ENCODE measurements at places on chromosomes 7 and 10. TPM values are rescaled to one million over a fixed set of nuclear protein-coding genes. Genes with fewer than 3 reads are reported as not detected.
A peak's percentile ranks its signal among the peaks of the same experiment; 100 is the strongest.

PON1 gene
- total RNA-seq: 0.31 TPM

DNA sequence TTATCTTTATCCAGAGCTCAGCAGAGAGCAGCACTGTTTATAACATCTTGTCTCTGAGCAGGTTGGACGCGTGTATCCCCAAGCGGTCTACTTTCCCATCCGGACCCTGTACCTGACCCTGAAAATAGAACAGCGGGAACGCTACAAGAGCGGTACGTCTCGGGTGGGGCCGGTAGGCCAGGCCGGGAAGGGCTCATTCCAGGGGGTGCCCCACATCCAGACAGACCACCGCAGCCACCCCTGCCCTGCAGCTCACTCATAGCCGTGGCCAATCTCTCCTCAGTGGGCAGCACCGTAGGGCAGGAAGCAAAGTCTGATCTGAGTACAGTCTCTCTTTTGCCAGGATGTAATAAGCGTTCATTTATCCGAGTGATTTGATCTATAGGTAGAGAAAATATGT lies 113.7 kb downstream of the TRRAP start:
- no peaks in the 10 kb centered on the region for H3K4me1 ChIP-seq
- H3K27me3 ChIP-seq: no peaks in the 10 kb centered on the region
- H3K36me3 ChIP-seq: peaks cover 80% of the 10 kb centered on the region
- H3K27ac ChIP-seq: no peak overlapping the region
- no peak overlapping the region for H3K4me3 ChIP-seq
- no peak for DNase-seq

GRCh38 chr7:74039337-74039736 lies 11.4 kb downstream of the ELN start:
- peak; percentile 58 for DNase-seq
- H3K4me3 ChIP-seq: no peak overlapping the region
- H3K4me1 ChIP-seq: peaks cover 54% of the 10 kb centered on the region
- H3K36me3 ChIP-seq: peaks cover 17% of the 10 kb centered on the region
- peaks cover 2% of the 10 kb centered on the region for H3K27me3 ChIP-seq

GPR26 gene
- total RNA-seq: not detected

- H3K36me3 ChIP-seq: no peaks in the 10 kb centered on the region
Measured at GRCh38 chr10:15526754-15527153, 155.7 kb upstream of the FAM171A1 start.

DNA sequence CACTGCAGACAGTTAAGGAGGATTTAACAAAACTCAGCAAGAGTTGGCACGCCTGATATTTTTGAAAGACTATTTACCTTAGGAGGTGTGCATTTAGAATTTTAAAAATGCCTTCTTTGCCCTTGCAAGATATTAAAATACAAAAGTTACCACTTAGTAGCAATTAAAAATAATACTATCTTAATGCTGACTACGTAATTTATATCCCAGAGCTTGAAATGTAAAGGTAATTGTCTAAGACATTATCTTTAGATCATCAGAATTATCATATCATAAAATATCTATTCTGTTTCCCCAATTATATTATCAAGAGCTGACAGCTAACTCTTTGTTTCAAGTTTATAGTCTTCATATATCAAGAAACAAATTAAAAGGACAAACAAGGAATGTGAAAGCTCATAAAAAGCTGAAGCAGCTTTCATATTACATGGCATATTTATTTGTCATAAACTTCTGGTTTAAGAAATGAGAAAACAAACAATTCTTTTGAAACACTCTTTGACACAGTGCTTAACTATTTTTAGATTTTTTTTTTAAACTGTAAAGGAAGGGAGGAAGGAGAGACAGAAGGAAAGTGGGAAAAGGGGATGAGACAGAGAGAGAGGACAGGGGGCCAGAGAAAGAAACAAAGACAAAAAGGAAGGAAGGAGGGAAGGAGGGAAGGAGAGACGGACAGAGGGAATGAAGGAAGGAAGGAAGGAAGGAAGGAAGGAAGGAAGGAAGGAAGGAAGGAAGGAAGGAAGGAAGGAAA lies 73.5 kb downstream of the RTKN2 start:
- no peak overlapping the region for H3K4me3 ChIP-seq

DNA sequence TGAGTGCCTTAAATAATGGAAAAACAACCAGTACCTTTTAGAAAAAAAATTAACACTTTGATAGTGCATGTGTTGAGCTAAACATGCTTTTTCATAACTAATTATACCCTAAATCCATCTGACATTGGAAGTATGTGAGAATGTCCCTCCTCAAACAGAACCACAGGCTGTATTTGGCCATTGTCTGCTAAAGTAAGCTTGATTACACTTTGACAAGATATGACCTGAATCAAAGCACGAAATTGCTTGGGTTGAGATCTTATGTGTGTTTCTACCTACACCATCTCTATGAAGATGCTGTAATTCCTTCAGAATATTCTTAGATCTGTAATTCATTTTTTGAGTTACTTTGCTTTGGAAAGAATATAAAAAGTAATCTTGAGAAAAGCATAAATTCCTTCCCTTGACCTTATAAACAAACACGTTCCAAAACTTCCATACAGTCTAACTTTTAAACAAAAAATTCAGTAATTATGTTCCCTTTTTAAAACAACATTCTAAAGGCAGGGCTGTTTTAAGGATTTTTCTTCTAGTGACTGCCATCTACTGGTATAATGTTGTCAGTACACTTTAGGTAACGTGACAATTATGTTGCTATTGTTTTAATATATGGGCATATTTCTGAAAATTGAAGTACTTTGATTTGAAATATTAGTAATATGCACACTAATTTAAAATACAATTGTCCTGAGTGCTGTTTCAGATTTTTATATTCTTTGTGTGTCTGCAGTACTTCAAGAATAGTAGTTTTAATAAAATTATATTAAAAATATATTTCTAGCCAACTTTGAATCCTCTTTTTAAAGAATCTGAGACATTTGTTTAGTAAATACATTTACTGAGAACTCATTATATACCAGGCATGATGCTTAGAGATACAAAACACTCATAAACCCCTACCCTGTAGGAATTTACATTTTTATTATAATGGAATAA lies 20.9 kb downstream of the CD36 start:
- no peak overlapping the region for H3K27ac ChIP-seq
- H3K27me3 ChIP-seq: no peaks in the 10 kb centered on the region
- peak; percentile 54 for DNase-seq
- no peaks in the 10 kb centered on the region for H3K4me1 ChIP-seq
- H3K4me3 ChIP-seq: no peak overlapping the region

ZNHIT1 gene
- total RNA-seq: 67.3 TPM

DNA sequence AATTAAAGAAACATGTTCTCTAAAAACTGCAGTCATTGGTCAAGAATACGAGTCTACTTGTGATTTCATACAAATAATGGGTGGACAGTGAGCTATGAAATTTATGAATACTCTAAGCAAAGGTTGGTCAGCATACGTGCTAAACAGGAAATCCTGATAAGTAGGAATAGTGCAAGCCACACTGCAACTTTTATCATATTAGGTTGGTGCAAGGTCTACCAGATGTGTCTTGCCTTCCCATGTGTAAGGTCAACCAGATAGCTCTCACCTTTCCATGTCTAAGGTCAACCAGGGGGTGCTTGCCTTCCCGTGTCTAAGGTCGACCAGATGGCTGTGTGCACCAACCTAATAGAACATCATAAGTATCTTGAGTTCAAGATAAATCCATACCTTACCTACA lies 2.0 kb upstream of the ITGB1 start:
- no peaks in the 10 kb centered on the region for H3K36me3 ChIP-seq
- H3K27ac ChIP-seq: no peak overlapping the region
- DNase-seq: no peak
- peaks cover 14% of the 10 kb centered on the region for H3K4me1 ChIP-seq

GRCh38 chr7:9983048-9983447 lies 990.6 kb upstream of the PHF14 start:
- no peaks in the 10 kb centered on the region for H3K36me3 ChIP-seq
- H3K27ac ChIP-seq: no peak overlapping the region
- no peaks in the 10 kb centered on the region for H3K4me1 ChIP-seq
- H3K27me3 ChIP-seq: no peaks in the 10 kb centered on the region
- no peak overlapping the region for H3K4me3 ChIP-seq
- DNase-seq: no peak

DNA sequence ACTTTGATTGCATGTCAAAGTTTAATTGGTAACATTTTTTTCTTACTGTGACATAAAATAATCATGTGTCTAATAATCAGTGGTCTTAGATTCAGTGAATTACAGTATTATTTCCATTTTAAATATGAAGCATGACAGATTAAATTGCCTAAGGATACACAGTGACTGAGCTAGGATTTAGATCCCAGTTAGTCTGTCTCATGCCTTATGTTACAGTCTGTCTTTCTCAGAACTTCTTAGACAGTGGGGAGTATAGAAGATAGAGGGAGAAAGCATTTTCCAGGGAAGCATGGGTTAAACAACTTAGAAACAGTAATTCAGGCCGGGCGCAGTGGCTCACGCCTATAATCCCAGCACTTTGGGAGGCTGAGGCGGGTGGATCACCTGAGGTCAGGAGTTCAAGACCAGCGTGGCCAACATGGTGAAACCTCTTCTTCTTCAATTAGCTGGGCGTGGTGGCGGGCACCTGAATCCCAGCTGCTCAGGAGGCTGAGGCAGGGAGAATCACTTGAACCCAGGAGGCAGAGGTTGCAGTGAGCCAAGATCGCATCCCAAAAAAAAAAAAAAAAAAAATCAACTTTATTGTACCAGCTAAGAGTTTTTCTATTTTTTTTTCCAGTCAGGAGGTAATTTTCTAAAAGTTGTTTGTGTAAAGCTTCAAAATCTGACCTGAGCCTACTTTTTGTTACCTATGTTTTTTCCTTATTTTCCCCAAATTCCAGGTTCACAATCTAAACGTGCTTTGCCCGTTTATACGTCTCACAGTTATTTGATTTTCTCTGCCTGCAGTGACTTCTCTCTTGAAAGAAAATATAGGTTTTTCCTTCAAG lies 3.3 kb downstream of the CASD1 start:
- H3K36me3 ChIP-seq: peaks cover 3% of the 10 kb centered on the region
- peak; percentile 33 for DNase-seq
- no peak overlapping the region for H3K4me3 ChIP-seq
- peaks cover 20% of the 10 kb centered on the region for H3K4me1 ChIP-seq
- H3K27ac ChIP-seq: peak overlapping the region; percentile 98
- no peaks in the 10 kb centered on the region for H3K27me3 ChIP-seq

- no peak for DNase-seq
- H3K27me3 ChIP-seq: no peaks in the 10 kb centered on the region
- no peak overlapping the region for H3K27ac ChIP-seq
Measured at GRCh38 chr7:84013616-84014240, 180.9 kb downstream of the SEMA3A start.

PITRM1 gene
- total RNA-seq: 44.0 TPM

DNA sequence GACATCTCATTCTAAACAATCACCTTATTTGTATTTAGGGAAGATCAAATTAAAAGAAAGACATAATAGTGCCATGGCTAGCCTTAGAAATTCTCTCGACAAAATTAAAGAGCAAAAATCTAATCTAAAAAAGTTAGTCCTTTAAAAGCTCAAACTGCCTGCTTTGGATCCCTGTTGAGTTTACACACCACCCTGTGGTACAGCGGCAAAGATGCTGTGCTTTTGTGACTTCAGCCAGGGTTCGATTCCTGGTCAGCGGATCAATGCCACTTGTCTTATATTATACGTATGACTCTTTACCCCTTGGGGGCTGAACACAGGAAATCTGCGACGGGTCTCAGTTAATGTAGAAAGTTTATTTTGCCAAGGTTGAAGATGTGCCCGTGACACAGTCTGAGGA lies 51.3 kb upstream of the VOPP1 start:
- no peaks in the 10 kb centered on the region for H3K36me3 ChIP-seq
- no peaks in the 10 kb centered on the region for H3K4me1 ChIP-seq
- H3K4me3 ChIP-seq: no peak overlapping the region
- no peak overlapping the region for H3K27ac ChIP-seq
- DNase-seq: no peak

- H3K4me3 ChIP-seq: no peak overlapping the region
- DNase-seq: no peak
- H3K4me1 ChIP-seq: no peaks in the 10 kb centered on the region
- H3K27ac ChIP-seq: no peak overlapping the region
Measured at GRCh38 chr7:65339257-65339656, 34.4 kb upstream of the ZNF92 start.

DNA sequence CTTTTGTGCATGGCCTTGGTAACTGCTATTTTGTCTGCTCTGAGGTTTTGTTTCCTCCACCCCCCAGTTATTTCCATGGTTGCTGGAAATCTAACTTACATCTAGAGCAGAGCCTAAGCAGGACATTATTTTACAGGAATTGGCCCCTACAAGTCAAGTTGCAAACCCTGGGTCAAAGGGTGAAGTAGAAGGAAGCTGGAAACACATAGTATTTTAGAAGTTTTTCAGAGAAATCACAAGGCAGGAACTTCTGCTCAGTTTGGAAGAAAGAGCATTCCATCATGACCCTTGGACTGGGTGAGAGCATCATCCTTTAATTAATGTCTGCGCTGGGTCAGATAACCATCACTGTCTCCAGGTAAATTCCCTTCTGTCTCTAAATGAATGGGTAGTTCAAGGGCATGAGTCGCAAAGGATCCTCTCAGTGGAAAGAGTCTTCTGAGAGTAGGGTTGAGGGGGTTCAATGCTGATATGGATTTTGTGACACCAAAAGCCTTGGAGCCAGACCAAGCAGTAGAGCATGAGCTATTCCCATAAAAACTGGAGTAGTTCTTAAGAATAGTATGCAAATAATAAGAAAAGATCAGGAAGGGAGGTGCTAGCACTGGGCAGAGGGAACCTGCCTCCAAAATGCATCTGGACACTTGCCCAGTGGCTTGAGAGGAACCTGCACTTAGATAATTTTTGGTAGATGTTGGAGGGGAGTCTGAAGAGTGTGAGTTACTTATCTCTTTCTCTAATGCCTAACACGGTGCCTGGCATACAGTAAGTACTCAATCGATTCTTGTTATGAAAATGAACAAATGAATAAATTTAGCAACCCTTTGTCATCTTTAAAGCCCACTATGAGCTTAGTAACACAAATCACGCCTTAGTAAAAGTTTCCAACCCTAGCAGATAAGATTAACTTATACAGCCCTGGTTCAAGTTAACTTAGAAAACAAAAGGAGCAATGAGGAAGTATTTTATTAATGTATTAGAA lies 160.6 kb upstream of the ADO start:
- H3K4me1 ChIP-seq: no peaks in the 10 kb centered on the region
- no peaks in the 10 kb centered on the region for H3K27me3 ChIP-seq
- no peak for DNase-seq
- H3K4me3 ChIP-seq: no peak overlapping the region

- no peak overlapping the region for H3K4me3 ChIP-seq
- H3K36me3 ChIP-seq: no peaks in the 10 kb centered on the region
- H3K27ac ChIP-seq: no peak overlapping the region
- no peaks in the 10 kb centered on the region for H3K4me1 ChIP-seq
Measured at GRCh38 chr7:55335151-55335550, 30.0 kb upstream of the LANCL2 start.

DNA sequence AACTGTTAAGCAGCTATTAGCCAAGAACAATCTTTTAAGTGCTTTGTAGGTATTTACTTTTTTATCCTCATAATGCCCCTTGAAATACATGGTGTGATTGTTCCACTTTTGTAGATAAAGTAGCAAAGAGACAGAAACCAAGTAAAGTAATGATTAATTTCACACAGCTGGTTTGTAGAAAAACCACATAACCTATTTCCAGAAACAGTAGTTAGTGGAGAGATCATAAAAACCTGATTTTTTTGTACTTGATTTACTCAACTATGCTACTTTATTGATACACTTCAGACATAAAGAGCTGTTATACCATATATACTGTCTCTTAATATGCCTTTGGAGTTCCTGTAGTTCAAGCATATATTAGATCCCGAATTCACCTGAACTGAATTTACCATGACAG lies 118.4 kb downstream of the SEMA3A start:
- no peaks in the 10 kb centered on the region for H3K27me3 ChIP-seq
- H3K27ac ChIP-seq: no peak overlapping the region

NKX1-2 gene
- total RNA-seq: not detected
